Cerebellar nuclear complex (tissue), 1 donor: ENCODE measurements at places on chromosomes 13 and 19.

DNA sequence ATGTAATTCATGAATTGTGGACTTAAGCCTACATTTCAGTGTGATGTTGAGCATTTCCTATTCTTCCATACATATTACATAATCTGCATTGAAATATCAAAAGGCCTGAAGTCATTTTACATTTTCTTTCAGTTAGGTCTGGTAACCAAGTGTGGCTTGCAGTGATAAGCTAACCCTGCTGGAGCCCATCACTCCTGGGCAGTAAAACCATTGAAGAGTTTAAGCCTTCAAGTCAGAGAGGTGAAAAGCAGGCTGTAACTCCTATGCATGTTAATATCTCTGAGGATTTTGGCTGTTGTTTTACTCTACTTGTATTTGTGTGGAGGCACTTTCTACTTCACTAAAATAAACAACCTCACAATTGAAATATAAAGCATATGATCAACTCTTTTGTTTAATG lies 248.8 kb downstream of the SLITRK5 start:
- DNase-seq, result no peak

- no peak for DNase-seq
Observed at GRCh38 chr13:105914291-105915036, 621.0 kb downstream of the EFNB2 start.

DNA sequence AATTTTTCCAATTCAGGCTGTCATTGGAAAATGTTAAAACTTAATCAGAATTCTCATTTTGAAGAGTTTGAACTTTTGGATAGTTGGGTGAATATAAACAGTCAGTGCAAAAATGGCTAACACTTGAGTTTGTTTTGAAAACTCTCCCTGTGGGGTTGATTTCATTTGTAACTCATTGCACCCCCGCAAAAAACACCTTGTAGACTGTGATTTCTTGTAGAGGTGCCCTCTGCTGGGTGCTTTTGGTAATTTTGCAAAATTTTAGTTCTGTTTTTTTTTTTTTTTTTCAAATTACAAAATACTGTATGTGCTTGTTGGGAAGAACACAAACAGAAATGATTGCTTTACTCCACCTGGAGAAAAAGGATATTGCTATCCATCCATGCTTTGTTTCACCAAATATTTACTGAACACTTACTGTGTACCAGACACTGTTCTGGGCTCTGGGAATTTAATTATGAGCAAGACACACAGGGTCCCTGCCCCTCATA lies 28.2 kb upstream of the GPI start:
- DNase-seq, result no peak

GRCh38 chr19:52101866-52102562 lies 6.4 kb upstream of the ZNF841 start:
- DNase-seq, result no peak

DNA sequence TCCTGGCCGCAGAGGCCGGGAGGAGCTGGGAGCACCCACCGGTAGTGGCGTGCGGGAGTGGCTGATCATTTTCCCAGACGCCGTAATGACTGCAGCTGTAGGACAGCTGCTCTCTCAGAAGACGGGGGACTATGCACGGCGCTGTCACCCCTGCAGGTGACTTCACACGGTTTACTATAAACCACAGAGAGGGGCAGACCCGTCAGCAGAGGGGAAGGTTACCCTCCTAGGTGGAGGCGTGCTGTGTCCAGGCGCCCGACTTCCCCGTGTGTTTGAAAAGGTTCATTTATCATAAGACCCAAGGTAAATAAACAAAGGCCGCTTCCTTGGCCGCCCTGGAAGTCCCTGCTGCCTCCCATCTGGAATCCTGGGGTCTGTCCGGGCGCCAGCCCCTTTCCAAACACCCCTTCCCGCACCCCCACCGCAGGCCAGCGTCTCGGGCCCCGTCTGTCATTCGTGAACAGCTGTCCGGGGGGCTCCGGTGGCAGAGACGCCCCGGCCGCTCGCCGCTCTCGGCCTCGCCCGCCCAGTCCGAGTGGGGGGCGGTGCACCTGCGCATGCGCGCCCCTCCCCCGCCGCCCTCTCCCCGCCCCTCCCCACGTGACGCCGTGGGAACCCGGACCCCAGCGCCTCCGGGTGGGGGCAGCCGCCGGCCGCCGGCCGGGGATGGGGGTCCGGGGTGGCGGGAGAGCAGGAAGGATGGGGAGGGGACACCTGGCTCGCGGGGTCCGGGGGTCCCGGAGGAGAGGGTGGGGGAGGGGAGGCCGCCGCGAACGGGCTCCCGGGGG lies 915 bp downstream of the SHC2 start:
- no peak for DNase-seq

GRCh38 chr19:11581740-11582139 lies 4.3 kb upstream of the ACP5 start:
- DNase-seq, result no peak

DNA sequence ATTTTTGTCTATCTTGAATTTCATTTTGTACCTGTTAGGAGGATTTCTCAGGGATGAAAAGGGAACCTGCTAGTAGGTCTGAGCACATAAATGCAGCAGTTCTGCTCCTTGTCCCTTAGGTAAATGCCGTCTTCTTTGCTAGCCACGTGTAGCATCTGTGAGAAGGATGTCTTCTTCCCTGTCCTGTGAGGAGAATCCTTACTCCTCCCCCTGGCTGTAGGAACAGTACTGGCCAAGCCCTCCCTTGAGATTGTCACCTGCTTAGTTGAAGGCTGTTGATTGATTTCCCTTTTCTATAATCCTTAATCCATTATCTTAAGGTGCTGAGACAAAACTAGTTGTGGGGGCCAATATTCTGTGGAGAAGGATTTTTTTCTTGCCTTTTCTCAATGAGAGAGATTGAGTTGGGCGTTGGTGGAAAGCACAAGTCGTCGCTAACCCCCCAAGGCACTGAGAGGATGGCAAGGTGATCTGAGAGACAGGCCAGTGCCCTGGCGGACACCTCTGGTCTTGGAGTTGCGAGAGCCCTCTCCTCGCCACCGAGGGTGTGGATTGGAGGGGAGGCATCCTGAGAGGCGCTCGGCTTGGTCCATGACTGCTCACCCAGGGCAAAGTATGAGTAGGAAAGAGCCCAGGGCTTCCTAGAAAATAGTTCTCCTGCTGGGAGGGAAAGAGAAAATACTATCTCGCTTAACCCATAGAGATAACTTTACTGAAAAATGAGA lies 216.7 kb downstream of the ATP8A2 start:
- no peak for DNase-seq

DNA sequence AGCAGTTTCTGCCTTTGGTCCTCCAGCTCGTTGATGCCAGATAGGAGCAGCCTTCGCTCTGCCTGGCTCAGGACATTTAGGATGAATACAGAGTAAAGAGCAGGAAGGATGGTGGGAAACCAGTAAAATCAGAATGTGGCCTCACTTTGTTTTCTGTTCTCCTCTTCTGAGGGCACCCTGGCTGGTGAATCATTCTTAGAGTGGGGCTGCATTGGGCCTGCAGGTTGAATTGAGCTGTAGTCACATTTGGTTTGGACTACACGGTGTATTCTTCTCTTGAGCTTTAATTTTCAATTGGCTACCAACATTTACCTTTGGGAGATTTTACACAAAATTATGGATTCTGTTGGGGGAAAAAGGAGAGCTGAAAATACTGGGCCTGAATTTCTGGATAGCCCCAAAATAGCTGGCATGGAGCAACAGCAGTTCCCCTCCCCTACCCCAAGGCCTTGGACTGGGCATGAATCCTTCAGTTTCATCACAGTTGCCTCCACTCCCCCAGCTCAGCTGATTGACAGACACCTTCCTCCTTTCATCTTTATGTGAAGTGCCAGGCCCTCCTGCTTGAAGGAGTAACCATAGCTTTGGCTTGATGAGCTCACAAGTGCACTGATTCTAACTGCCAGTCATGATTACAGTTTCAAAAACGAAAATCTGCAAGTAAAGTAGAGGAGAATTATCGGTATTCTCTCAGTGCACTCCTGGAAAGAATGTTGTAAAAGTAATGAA lies 24.3 kb downstream of the ERCC5 start:
- DNase-seq, result no peak

DNA sequence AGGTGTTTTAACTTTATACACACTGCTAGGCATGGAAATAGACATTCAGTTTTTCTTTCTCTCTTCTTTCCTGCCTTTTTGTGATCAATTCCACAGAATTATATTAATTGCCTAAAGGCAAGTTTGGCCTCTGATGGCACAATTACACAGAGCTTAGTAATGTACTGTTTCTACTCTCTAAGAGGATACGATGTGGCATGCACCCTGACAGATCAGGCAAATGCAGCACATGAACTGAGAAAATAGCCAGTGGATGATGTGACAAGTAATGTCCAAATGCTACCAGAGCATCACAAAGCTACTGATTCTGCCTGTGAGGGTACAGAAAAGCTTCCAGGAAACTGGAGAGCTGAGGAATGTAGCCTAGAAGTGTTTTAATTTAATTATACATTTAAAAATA lies 233.8 kb upstream of the PRR20A start:
- DNase-seq, result no peak

DNA sequence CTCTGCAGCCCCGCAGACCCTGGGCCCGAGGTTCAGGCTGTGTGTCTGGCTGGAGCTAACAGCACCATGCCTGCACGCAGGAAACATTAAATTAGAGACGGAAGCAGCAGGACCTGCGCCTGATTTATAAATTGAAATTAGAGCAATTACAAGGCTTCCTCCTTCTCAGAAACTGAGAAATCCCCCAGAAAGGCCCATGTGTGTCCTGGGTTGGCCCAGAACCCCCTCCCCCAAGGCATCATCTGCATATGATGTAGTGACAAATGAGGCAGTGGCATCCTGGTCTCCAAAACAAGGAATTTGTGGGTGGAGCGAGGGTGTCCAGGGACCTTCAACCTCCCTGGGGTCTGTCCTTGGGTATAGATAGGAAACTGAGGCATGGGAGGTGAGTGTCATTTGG lies 27.2 kb upstream of the SEMA6B start:
- no peak for DNase-seq

GRCh38 chr13:45878966-45879365 lies 27.4 kb upstream of the SIAH3 start:
- no peak for DNase-seq

DNA sequence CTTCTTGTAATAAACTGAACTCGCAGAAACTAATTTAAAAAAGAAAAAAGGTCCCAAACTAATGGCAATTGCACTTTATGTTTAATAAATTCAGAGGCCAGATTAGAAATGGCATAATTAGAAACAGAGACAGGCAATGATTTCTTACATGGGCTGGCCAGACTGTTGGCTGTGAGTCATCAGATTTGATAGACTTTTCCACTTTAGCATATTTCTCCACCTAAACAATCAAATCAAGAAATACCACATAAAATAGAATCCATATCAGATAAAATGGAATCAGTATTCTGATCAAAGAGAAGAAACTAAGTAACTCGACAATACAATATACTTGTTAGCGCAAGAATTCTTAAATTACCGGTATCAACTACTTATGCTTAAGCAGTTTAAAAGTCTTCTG lies 29.0 kb downstream of the EXOSC8 start:
- DNase-seq, result no peak

- DNase-seq, result no peak
Observed at GRCh38 chr19:53808710-53809125, 15.4 kb downstream of the NLRP12 start.

DNA sequence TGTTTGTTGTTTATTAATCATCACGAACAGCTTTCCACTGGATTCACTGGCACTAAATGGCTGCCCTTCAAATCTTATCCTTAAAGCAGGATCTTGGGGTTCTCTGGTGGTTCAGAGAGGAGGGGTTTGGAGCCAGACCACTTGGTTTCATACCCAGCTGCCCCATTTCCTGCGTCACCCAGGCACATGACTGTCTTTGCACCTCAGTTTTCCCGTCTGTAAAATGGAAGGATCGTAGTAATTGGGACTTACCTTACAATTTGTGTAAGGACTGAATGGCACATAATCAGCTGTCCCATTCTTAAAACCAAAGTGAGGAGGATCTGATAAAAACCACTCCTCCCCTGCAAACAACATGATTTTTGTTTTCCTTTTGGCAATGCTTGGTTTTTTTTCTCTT lies 318.3 kb downstream of the ZNF536 start:
- DNase-seq, result no peak

GRCh38 chr19:10565028-10565566 lies 713 bp downstream of the KRI1 start:
- DNase-seq, result no peak

GRCh38 chr19:1601613-1602064 lies 3.6 kb downstream of the UQCR11 start:
- DNase-seq, result no peak

GRCh38 chr13:97938706-97939475 lies 14.6 kb upstream of the IPO5 start:
- DNase-seq, result no peak

- DNase-seq, result no peak
Observed at GRCh38 chr13:31885994-31886393, 145.6 kb upstream of the FRY start.

- no peak for DNase-seq
Observed at GRCh38 chr19:42279155-42279901, 10.3 kb downstream of the CIC start.

DNA sequence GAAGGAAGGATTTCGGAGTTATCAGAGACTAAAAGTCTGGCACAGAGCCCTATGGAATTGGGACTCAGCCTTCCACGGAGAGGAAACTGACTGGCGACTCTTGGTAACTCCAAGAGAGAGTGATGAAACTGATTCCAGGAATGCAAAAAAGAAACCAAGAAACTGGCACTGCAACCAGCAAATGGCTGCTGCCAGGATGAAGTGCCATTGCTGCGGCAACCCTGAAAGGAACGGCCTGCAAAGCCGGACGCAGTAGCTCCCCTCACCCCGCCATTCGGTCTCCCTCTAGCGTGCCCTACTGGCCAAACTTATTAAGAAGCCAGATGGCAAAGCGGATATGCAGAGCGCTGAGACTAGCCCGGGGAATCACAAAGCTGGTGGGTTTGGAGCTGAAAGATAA lies 236.0 kb downstream of the PCDH9 start:
- peak; percentile 63 for DNase-seq

DNA sequence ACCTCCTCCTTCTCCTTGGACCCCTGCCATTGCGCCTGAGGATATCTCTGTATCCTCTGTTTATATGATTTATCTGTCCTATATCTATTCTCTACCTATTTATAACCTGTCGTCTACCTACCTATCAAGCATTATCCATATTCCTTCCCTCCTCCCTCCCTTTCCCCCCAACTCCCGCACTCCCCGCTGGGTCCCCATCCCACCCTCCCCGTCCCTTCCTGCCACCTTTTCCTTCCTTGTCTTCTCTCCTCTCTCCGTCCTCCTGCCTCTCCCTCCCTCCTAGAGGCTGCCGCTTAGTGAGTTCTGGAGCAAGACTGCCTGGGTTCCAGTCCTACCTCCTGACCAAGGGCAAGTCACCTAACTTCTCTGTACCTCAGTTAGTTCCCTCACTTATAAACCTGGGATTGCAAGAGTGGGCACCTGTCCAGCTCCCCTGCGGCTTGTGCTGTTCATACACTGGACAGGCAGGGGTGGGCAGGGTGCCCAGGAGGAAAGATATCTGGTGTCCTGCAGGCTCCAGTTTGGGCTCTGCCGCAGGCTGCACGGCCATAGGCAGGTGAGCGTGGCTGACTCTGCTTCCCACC lies 16.1 kb downstream of the TTYH1 start:
- no peak for DNase-seq

DNA sequence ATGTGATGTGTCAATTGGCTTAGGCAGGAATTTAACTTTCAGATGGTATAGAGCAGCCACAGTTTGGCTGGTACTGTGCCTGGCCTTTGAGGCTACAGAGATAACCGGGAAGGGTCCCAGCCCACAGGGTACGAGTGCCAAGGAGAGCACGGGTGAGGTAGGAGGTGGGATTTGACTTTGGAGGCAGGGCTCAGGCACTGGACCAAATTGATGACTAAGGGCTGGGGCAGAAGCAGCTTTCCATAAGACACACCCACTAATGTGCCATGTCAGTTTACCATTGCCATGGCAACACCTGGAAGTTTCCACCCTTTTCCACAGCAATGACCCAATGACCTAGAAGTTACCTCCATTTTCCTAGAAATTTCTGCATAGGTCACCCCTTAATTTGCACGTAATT lies 466.2 kb downstream of the TSHZ3 start:
- no peak for DNase-seq

- DNase-seq, result no peak
Observed at GRCh38 chr13:90640976-90641375, 706.5 kb upstream of the MIR17HG start.
